ENCODE measurements at places on chromosomes 11 and 22.

DNA sequence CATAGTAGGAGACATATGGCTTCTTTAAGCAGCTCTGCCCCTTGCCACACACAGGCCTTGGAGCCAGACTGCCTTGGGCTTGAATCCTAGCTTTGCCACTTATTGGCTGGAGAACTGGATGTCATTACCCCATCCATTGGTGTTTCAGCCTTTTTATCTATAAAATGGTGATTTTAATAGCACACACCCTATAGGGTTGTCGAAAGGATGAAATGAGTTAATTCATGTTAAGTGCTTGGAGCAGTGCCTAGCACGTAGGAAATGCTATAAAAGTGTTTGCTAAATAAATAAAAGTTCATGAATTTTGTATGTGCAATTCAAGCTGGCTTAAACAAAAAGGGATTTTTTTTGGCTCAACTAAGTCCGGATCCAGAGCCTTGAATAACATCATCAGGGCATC, 120.7 kb downstream of the TIMP3 start:
- DNase-seq: no peak

DNA sequence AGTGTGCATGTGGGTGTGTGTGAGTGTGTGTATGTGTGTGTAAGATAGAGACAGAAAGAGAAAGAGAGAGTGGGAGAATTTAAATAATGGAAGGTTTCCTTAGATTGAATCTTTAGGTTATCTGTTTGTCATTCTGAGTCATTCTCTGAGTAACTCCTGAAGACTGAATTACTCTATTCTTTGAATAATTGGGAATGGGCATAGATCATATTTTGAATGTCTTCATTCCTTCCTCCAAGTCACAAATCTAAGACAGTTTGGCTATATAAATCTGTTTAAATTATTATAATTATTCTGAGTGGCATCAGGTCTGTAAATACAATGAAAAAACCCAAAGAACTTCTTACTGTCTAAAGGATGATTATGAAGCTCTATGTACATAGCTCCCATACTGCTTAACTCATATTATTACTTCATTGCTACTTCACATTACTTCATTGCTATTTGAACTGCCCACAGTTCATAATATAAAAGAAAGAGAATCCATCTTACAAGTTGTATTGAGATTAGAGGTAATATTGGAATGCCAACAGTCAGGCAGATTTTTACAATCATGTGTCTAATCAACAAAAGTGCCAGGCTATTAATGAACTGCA, 346.6 kb upstream of the CCDC179 start:
- no peak for DNase-seq

DNA sequence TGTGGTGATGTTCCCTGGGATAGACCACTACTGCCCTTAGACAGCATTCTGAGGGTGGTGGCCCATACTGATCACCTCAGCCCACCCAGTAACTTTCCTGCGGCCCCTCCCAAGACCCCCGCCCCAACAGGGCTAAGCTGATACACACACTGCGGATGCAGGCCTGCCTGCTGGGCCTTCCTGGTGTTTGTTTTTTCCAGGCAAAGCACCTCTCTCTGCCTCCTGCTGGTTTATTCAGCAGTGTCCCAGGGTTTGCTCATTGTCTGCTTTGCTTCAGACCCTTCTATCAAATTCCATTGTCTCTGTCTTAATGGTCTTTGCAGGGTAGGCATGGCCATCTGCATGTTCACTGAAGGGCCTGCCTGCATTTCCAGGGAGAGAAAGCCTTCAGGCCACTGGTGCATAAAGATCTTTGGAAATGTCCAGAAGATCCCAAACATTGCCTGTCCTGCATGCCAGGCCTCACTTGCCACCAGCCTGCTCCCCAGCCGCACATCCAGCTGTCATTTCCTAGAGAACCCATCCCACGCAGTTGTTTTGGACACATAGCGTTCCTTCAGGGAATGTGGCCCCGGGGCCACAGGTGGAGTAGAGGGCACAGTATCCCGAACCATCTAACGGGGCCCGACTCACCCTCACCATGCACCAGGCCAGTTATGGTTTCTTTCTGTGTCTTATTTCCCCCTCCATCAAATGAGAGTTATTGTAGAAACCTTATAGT, 50.2 kb downstream of the BCR start:
- no peak for DNase-seq

DNA sequence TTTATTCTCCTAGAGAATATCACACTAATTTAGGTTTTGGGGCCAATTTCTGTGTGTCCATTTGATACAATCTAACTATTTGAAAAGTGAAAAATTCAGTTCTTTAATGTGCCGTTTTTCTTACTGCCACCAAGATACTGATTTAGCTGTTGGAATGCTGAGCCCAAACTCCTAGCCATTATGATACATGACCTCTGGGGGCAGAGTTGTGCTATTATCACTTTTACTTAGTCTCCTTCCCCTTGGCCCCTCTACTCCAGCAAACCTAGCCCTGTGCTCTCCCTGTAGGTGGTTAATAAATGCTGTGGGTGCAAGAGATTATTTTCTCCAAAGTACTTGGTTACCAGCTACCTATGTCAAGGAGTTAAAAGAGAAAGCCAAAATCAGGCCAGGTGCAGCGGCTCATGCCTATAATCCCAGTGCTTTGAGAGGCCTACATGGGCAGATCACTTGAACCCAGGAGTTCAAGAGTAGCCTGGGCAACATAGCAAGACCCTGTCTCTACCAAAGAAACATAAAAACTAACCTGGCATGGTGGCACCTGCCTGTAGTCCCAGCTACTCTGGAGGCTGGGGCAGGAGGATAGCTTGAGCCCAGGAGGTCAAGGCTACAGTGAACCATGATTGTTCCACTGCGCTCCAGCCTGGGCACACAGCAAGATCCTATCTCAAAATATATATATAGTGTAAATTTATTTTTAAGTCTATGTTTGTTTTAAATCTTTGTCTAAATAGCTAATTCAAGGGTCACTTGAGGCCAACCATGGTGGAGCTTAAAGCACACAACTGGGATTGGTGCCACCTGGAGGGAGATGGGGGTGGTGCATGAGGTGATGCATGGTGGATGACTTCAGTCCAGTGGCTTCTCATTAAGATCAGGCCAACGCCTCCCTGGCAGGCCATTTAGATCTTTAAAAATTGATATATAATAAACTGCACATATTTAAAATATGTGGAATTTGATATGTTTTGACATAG, 193.2 kb upstream of the PLET1 start:
- DNase-seq: no peak

DNA sequence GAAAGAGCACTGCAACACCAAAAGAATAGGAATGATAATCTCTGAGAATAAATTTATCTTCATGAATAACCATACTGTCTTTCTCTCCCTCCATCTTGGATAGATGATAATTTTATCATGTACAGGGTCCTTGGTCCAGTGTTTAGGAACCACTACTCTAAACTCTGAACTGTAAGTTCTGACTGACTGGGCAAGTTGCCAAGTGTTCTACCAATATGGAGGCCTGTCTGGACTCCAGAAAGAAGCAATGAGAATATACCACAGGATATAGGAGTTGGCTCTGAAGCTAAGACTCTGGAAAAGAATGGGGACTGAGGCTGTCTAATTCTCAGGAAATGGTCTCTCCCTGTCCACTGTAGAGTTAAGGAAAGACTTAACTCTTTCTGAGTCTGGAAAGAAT, 1.5 kb downstream of the FHIP1B start:
- DNase-seq: no peak

- peak; percentile 50 for DNase-seq
Observed at GRCh38 chr22:22848364-22848866, 39.2 kb upstream of the IGLL5 start.

GRCh38 chr11:130204703-130205095, 45.1 kb downstream of the ST14 start:
- no peak for DNase-seq

DNA sequence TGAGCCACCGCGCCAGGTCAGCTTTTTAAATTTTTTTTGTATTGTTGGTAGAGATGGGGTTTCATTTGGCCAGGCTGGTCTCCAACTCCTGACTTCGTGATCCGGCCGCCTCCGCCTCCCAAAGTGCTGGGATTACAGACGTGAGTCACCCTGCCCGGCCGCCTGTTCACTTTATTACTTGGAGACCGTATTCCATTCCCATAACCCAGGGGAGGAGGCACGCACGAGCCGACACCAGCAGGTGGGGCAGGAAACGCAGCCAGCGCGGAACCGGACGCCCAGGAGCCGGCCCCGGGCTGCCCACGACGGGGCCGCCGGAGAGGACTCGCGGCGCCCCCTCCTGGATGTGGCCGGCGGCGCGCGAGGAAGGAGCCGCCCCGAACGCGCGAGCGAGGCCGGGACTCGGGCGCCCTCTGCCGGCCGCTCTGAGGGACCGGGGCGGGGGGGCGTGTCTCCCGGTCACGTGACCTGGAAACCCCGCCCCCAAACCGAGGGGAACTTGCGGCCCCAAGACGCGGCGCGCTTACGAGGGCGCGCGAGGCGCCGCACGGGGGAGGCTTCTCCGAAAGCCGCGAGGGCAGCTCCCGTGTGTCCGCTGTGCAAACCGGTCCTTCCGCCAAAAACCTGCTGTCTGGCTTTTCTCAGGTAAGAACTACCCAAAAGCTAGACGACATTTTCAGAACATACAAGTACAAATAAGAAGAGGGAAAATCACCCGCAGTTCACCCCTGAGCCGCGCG, 11.6 kb upstream of the RNH1 start:
- peak; percentile 84 for DNase-seq

GRCh38 chr11:96470521-96470920, 80.7 kb downstream of the JRKL start:
- DNase-seq: no peak

GRCh38 chr11:59854871-59855270, 9.6 kb upstream of the CBLIF start:
- DNase-seq: no peak
